ENCODE measurements at places on chromosomes 6 and 20.

DNA sequence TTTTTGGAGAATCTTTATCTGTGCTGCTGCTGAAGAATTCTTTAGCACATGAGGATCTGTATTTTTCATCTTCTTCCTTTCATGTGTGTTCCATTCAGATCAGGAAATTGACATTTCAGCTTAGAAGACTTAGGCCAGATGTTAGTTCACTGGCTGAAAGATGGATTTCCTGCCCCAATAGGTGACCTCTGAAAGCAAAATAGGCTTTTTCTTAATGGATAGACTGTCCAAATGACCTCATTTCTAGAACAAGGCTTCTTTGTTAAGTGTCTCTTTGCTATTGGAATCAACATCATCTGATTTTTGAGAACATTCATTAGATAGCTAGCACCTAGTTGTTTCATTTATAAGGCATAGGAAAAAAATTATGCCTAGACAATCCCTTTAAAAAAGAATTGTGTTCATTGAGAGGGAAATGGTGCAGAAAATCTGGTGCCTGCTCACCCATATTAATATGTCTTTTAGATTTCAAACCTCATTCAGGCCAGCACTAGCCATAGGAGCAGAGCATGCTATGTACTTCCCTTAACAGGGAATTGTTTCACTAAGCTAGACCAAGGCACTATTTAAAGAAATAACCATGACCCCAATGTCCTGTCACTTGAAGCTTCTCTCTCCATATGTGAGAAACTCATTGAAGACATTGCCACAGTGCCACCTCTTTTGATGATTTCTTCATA, 13.6 kb upstream of the SASH1 start:
- no peak for DNase-seq

- no peak for DNase-seq
Observed at GRCh38 chr6:39247667-39248194, 18.5 kb upstream of the KCNK5 start.

DNA sequence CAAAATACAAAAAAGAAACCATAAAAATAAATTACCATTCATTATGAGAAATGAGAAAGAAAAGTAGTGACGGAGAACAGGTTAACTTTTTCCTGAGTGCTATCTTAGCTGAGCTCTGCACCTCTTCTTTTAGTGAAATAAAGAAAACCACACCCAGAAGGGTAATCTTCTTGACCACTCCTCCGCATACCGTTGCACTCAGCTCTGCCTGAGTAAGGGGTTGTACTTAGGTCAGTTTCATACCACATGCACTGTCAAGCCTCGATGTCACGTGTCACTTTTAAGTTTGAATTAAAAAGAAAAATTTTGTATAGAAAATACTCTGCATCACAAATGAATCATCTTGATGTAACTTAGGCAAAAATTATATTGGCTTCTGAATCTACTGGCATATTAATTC, 2.8 kb downstream of the EZR start:
- DNase-seq: no peak

DNA sequence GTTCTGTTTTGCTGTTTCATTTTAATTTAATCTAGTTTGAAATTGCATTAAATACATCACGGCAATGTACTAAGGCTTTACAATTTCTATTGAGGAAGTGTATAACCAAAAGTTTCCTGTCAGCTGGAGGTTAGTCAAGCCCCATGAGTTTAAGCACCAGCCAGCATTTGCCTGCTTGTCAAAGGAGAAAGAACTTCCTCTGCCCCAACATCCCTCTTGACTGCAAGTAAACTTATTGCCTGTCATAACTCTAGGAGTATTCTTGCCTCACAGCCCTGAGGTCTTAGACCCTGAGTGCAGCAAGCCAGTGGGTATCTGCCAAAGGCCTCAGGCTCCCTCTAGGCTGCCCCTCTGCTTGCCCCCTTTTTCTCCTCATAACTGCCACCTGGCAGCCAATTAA, 106.7 kb upstream of the INSM1 start:
- no peak for DNase-seq

GRCh38 chr6:99458319-99458718, 33.2 kb upstream of the PNISR start:
- no peak for DNase-seq

DNA sequence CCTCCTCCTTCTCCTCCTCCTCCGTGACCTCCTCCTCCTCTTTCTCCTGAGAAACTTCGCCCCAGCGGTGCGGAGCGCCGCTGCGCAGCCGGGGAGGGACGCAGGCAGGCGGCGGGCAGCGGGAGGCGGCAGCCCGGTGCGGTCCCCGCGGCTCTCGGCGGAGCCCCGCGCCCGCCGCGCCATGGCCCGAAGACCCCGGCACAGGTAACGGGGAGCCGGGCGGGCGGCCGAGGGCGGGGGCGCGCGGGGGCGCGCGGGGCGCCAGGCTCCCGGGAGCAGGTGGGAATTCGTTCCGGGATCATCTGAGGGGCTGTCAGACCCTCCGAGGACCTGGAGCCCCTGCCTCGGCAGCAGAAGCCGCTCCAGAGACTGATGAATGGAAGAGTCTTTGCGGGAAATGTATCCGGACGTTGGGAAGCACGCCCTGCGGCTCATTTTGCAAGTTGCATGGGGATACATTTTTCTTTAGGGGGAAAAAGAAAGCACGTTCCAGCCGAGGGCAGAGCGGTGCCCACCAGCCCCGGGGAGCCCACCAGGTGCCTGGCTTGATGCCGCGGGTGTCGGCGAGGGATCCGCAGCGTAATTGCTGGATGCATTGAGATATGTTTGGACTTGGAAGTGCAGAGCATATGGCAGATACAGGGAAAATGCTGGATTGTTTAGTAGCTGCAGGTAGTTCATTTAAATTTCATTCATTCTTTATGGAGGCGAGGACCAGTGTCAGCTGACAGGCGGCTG, 394 bp downstream of the MYB start:
- DNase-seq: no peak

- DNase-seq: no peak
Observed at GRCh38 chr6:101417900-101418299, 24.4 kb downstream of the GRIK2 start.

DNA sequence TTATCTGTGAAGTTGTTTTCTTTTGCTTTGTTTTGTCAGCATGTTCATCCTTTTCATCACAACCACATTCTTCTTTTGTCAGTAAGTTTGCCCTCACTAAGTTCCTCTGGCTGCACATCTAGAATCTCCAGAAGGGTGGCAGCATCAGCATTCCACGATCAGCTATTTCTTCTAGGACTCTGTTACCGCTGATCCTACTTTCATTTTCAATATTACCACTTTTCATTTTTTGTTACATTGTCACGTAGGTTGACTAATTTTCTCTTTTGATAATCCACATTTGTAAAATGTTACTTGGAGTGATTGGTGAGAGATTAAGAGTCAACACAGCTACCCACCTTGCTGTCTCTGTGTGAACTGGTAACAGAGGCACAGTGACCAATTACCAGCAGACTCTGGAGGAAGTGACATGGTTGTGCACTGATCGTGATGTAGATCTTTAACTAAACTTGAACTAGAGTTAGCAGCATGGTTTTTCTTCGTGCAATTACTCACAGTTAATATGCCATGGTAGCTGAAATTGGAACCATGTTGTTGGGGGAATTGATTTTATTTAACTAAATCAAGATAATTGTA, 307.9 kb upstream of the SLC35B3 start:
- DNase-seq: no peak

DNA sequence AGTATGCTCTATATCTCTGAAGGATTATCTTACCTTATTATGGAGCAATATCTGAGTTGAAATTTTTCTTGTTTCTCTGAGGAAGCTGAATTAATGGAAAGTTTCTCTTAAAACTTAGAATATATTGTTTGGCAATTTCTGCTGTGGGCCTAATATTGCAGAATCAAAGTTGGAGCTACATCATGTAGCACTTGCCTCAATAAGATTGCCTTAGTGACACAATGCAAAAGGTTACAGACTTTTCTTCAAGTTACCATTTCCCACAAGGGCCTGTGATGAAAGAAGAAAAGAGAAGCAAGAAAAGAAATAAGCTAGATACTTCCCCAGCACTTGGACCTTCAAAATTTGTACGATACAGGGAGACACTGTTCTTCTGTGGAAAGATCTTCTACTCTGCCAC, 151.2 kb downstream of the SOBP start:
- no peak for DNase-seq

DNA sequence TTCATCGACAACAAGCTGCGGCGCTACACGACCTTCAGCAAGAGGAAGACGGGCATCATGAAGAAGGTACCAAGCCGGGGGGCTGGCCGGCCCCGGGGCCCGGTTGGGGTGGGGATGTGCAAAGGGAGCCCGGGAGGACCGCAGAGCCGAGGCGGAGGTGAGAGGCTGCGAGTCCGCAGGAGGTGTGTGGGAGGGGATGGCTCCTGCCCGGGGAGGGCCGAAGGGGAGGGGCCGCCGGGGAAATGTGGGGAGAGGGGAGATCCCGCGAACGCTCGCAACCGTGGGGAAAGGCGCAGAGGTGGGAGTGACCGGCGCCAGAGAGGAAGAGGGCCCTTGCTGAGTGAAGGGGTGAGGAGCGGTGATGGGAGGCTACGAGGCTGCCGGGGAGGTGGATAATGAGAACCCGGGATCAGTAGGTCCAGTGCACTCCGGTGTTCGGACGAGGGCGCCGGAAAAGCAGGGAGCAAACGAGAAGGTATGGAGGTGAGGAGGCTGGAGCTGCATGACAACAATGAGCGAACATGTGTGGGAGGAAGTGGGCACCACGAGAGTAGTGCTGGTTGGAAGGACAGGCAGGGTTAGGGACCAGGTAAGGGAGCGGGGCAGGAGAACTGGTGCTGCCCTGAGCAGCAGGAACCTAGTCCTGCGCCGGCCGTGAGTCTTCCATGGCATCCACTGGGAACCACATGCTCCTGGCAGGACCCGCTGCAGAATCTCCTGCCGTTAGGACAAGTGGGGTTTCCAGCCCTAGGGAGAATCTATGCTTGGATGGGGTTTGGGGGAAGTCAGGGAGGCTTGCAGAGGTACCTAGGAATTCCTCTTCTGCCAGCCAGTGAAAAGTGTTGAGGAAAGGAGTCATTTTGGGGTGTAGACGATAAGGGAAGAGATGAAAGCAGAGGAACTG, 1.3 kb downstream of the SRF start:
- peak; percentile 39 for DNase-seq

DNA sequence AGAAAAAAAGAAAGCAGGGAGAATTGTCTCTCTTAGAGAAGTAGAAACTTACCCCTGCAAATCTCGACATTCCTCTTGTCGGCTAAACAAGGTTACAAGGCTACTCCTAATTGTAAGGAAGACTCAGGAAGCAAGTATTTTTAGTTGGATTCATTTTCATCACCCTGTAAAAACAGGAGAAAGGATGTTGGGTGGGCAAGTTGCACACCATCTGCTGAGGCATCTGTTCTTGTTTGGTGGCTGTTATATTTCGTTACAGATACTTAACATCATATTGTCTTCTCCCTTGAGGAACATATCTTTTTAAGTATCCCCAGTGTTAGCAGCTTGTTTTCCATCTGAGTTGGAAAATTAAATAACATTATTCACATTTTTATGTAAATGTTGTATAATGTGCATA, 187.5 kb downstream of the PLCB4 start:
- DNase-seq: no peak

DNA sequence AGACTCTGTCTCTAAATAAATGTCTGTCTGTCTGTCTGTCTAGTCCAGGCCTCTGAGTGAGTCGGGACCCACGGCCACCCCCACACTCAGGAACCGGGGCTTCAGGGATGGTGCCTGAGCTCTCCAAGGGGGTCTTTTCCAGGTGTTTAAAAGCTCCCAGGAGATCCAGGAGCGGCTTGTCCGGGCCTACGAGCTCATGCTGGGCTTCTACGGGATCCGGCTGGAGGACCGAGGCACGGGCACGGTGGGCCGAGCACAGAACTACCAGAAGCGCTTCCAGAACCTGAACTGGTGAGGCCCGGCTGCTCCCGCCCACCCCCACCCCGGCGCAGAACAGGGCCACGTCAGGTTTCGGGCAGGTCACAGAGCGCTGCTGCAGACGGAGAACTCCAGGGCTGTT, 5.5 kb upstream of the COL9A3 start:
- no peak for DNase-seq

DNA sequence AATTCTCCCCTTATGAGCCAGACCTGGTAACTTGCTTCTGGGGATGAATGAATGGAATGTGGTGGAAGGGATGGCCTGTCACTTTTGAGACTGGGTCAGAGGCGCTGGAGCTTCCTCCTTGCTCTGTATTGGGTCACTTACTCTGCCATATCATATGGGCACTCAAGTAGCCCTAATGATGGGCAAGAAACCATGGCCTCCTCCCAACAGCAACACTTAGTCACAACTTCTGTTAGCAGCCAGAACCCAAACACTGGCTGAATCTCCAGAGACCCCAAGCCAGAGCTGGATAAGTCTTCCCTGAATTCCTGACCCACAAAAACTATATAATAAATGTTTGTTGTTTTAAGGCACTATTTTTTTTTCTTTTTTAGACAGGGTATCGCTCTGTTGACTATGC, 5.5 kb downstream of the E2F1 start:
- DNase-seq: no peak

- no peak for DNase-seq
Observed at GRCh38 chr6:6521961-6522482, 66.5 kb upstream of the LY86 start.

DNA sequence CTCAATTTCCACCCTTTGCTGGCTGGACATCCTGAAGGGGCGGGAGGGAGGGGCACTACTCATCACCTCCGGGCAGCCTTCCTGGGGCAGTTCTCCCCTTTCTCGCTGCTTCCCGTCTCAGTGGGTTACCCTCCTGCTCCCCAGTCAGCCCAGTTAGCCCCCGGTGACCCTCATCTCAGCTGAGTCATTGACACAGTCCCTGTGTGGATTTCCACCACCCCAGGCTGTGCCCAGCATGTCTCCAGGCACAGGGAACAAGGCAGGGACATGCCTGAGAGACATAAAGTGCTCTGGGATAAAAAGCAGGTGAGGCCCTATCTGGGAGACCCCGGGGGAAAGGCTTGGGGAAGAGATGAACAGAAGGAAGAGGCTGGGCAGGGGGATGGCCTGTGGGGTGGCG, 29.9 kb upstream of the HMGA1 start:
- no peak for DNase-seq

GRCh38 chr20:25049261-25050060, 8.5 kb downstream of the ACSS1 start:
- DNase-seq: no peak

- DNase-seq: no peak
Observed at GRCh38 chr6:99148111-99148510, 200.4 kb upstream of the FBXL4 start.

GRCh38 chr6:30234356-30234755, 21.1 kb upstream of the TRIM26 start:
- no peak for DNase-seq

GRCh38 chr6:163963205-163964120, 548.9 kb downstream of the QKI start:
- no peak for DNase-seq
